Stimulated activated CD4-positive, alpha-beta T cell treated with anti-CD3 and anti-CD28 coated beads, Interleukin-2, amount 100 ng/mL, for 24 hours (primary cell): ENCODE measurements at places on chromosomes 3 and 15.

DNA sequence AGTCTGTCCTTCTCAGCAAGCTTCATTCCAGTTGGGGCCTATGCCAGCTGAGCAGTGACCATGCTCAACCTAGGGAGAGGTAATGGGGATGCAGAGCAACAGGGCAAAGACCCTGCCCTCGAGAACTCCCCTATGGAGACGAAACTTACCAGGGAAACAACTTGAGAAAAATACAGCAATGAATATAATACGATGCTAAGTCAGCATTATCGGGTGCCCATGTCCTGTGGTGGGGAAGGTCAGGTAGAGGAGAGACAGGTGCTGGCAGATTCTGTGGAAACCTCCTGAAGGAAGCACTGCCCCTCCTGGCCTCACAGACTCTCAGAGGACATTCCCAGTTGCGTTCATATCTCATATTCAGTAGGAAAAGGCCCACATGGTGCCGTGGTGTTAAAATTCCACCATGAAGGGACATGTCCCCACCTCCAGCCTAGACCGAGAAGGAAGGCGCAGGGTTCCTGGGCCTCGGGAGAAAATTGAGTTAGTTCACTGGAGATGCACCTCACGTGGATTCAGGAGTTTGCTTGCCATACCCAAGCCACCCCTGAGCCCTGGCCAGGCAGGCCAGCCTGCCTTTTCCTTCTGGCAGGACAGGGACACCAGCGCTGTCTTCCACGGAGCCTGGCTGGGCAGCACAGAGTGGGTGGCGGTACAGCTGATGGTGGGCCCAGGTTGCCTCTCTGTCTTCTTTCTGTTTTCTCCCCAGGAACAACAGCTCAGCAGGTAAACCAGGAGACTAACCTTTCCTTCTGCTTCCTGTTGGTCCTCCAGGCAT, 62.4 kb downstream of the BOC start:
- DNase-seq, result no peak

GRCh38 chr3:196220587-196220986, 4.3 kb downstream of the SLC51A start:
- DNase-seq, result no peak

DNA sequence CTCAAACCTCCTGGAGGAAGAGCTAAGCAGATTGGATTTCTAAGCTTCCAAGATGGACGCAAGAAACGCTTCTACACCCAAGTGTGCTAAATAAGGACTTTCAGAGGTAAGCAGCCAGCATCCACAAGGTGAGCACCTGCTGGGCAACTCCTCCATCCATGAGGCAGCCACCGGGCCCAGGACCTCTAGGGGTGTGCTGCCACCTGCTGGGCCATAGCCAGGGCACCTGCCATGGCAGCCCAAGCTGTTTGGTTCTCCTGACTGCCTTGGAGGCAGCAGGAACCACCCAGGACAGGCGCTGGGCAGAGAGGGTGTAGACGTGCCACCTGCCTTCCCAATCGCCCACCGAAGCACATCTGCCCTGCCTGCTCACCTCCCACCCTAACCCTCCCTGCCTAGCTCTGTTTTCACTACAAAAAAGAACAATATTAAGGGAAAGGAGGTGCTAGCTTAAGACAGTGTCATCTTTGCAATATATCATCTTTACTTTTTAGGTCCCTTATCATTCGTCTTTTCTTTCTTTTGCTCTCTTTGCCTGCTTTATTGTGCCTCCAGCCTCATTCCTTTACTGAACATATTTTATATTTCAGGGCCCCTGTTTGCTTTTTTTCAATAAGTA, 12.9 kb downstream of the C15orf62 start:
- DNase-seq, result peak; percentile 81

GRCh38 chr15:60390871-60391501, 6.8 kb downstream of the ANXA2 start:
- no peak for DNase-seq

GRCh38 chr3:149115114-149115513, 14.3 kb upstream of the HPS3 start:
- DNase-seq, result no peak

- DNase-seq, result no peak
These were observed 34.5 kb upstream of the SKOR1 start for GRCh38 chr15:67790610-67791319.

DNA sequence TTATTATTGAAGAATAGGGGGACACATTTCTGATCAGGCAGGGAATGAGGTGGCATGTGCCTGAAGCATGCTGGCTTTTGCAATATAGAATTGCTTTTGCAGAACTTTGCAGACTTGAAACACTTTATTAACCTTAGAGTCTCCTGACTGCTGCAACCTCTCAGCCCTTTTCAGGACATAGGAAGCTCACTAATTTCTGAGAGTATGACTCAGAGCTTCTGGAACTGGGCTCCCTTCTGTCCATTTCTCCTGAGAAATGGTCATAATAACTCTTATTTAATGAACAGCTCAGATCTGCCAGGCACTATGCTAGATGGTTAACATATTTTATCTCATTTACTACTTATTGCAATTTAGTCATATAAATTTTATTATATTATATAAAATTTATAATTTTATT, 38.6 kb upstream of the DGKG start:
- DNase-seq, result no peak

DNA sequence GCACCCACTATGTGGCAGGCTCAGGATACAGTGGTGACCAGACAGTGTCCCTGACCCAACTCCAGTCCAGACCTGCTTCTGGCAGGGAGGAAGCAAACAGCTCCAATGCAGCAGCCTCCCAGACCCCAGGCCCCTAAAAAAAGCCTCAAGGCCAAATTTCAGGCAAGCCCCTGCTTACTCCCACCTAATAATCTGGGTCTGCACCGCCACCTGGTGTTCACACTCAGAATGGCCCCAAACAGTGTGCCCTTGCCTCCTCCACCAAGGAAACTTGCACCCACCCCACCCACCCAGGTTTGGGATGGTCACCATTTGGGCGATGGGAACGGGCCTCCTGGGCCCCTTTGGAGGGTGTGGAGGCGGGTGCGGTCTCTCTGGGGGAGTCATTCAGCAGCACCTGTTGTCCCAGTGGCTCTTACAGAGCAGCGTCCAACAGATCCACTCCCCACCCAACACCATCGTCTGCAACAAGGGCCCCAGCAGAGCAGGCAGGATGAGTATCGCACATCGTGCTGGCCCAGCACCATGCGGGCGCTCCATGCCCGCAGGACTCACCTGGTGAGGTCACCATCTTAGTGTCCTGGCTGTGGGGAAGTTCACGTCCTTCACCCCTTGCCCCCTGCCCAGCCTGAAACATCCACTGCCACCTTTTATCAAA, 17.3 kb downstream of the C3orf18 start:
- peak; percentile 77 for DNase-seq

DNA sequence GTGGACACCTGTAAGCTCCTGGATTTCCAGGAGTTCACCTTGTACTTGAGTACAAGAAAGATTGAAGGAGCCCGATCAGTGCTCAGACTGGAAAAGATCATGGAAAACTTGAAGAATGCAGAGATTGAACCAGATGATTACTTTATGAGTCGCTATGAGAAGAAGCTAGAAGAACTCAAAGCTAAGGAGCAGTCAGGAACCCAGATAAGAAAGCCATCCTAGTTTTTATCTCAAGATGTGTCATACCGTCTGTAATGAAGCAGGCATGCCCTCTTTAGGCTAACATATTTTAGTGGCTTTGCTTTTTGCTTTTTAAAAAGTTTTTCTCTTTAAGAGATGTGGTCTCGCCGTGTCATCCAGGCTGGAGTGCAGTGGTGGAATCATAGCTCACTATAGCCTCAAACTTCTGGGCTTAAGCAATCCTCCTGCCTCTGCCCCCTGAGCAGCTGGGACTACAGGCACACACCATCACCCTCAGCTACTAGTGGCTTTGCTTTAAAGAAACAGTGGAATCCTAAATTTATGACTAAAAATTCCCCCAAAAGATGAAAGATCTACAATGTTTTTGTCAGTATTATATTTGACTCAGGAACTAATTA, 28.1 kb downstream of the EXOG start:
- DNase-seq, result no peak

GRCh38 chr15:47685141-47685870, 32.0 kb upstream of the SEMA6D start:
- DNase-seq, result no peak

DNA sequence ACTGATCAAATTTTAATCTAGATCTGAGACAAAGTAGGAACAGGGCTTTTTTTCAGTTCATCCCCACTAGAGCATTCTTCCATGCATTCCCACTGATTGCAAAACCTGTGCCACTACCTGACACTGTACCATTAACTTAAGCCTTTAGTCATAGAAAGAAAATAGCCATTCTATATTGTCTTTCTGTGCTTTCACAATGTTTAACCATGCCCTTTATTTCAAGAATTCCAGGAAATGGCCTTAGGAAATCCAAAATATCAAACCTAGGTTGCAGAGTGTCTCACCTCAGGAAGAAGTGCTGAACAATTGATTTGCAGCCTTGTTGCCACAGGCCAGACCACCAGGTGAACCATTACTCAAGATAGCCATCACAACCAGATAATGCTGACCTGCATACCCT, 56.2 kb upstream of the TGFBR2 start:
- DNase-seq, result no peak

- no peak for DNase-seq
These were observed 21.9 kb downstream of the FEM1B start for GRCh38 chr15:68299436-68299835.

GRCh38 chr15:78536134-78536533, 4.1 kb upstream of the PSMA4 start:
- DNase-seq, result no peak

- DNase-seq, result peak; percentile 11
These were observed 47.5 kb downstream of the ALDH1L1 start for GRCh38 chr3:126132751-126133511.

GRCh38 chr15:51936105-51936478, 35.5 kb downstream of the LEO1 start:
- no peak for DNase-seq

DNA sequence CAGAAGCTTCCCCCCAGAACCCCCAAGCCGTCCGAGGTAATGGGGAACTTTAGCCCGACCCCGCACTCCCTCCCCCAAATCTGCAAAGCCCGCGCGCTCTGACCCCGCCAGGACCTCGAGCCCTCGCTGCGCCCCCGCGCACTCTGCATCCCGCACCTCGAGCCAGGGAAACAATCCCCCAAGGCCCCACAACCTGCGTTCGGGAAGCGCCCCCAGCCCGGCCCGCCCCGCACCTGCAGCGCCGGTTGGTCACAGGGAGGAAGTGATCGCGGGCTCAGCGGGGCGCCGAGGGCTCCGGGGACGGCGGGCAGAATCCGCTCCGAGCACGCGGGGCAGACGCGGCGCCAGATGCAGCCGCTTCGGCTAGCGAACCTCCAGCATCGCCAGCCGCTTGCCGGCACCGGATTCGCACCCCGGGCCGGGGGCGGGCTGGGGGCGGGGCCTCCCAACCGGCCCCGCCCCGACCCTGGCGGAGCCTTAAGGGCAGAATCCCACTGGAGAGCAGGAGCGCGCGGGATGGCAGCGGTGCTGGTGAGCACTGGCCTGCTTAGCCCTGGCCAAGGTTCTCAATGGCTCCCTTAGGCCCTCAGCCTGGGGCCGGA, at the start of gene CAMKV:
CAMKV (minus strand) TSS at position 382 of the 602 bp plus-strand sequence. CDS start 7,518 bp downstream, outside the sequence.
- peak; percentile 52 for DNase-seq

- DNase-seq, result no peak
These were observed 229.6 kb downstream of the BBX start for GRCh38 chr3:107752202-107752990.

- DNase-seq, result no peak
These were observed 492.5 kb downstream of the NLGN1 start for GRCh38 chr3:173890091-173890490.

DNA sequence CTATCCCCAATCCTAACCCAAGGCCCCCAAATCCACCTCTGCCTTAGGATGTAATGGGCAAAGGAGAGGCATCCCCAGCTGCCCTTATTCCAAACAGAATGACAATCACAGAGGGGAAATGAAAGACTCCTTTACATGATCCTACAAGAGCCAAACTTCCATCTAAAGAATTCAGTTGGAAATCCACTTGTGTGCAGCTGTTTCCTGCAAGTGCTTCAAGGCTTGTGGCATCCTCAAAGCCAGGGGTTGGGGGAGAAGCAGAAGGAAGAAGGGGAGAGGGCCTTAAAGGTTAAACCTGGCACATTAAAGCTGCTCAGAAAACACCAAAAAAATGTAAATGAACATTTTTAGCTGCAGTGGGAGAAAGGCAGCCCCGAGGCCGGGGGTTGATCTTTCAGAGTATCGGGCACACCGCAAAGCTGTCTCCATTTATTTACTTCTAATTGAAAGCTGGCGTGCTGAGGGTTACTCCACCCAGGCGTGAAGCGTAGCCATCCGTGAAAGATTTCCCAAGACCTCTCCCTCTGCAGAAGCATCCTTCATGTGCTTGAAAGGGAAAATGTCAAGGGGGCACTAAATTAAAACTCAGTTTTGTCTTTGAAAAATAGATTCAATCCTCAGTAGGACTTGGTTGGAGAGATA, 217.8 kb downstream of the SHQ1 start:
- DNase-seq, result no peak

GRCh38 chr15:67955252-67955651, 98.9 kb upstream of the PIAS1 start:
- DNase-seq, result no peak

- no peak for DNase-seq
These were observed 56.5 kb downstream of the TMEM266 start for GRCh38 chr15:76116138-76116885.

- DNase-seq, result no peak
These were observed 35.8 kb downstream of the BTD start for GRCh38 chr3:15637131-15637951.

GRCh38 chr15:53446376-53446775, 313.1 kb downstream of the WDR72 start:
- no peak for DNase-seq

- no peak for DNase-seq
These were observed 46.7 kb downstream of the PARP14 start for GRCh38 chr3:122727294-122727693.

- no peak for DNase-seq
These were observed 27.8 kb downstream of the FAM43A start for GRCh38 chr3:194713299-194714136.

DNA sequence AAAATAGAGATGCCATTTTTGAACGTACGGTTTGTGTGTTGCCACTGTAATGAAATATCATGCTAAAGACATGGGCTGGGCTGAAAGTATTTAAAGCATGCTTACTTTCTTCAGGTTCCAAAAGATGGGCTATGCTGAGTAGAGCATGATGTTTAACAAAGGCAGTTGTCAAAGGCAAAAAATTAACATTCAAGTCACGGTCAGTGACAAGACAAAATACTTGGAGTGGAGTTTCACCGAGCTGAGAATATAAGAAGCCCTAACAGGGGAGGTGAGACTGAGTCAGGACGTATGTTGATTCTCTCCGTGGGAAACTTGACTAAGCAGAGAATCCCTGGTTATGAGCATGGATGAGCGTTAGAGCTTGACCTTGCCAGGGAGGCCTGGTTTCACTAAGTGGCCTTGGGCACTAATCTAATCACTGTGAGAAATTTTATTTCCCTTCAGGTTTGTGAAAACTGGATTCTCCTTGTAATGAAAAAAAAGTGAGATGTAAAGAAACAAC, 218.2 kb upstream of the ADAMTS9 start:
- no peak for DNase-seq

DNA sequence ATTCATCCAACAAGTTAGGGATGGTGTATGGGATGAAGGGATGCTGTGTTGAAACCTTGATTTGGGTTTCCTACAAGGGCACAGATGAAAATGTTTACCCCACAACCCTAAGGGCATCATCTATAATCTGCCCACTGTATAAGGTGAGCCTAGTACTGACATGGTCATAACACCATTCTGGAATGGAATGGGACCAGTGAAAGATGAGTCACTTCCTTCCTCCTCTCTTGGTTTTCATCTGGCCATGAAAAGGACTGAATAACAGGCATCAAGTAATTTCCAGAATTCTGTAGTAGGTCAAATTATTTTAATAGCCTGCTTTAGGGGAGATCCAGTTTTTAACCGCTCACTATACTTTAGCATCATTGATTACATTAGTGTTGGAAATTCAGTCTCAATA, 538.6 kb downstream of the NR2F2 start:
- DNase-seq, result no peak

GRCh38 chr3:145448436-145448835, 712.5 kb downstream of the PLOD2 start:
- DNase-seq, result no peak
